ENCODE measurements at places on chromosomes 7 and 10. TPM values are rescaled to one million over a fixed set of nuclear protein-coding genes. Genes with fewer than 3 reads are reported as not detected.

DNA sequence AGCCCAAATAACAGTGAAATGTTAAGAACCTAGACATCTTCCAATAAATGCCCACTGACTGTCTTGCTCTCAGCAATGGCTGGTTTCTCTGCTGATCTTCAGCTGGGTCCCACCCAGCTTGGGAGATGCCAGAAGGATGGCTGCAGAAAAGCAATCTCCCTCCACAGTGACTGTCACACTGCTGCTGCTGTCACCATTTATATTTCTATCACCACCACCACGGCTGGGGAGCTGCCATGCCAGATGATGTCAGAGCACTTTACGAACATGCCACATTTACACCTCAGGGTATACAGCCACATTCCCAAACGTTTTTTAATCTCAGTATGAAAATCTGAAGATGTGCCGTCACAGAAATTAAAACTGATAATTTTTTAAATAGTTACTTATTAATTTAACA lies 29.8 kb upstream of the FRMD4A start:
- no peak for DNase-seq
- H3K36me3 ChIP-seq, result no peaks in the 10 kb centered on the region
- peaks cover 26% of the 10 kb centered on the region for H3K27me3 ChIP-seq
- H3K27ac ChIP-seq, result no peak overlapping the region
- H3K4me3 ChIP-seq, result no peak overlapping the region

MOGAT3 gene
- total RNA-seq, result not detected

DNA sequence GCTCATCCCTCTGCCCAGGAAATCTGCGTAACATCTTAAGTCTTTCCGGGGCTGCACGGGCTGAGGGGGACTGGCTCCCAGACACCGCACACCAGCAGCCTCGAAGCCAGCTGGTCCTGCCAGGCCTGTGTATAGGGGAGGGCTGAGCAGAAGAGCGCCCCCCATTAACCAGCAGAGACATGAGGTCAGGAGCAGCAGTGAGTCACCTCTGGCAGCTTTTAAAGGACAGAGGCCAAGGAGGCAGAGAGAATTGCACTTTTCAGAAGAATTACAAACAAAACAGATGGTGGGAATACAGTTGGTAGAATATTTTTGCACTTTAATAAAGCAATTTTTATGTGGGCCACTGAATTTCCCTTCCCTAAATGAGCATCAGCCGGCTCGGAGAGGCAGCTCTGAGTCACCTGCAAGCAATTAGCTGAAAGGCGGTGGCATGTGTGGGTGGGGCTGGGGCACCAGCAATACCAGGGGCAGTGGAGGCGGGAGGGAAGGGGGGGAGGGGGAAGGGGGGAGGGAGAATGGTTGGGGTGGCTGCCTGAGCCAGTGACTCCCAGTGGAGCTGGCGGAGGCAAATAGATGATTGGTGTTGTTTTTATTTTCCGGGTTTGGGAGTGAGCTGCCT lies 39.1 kb downstream of the GOLGA7B start:
- H3K36me3 ChIP-seq, result no peaks in the 10 kb centered on the region
- no peak overlapping the region for H3K4me3 ChIP-seq
- H3K27ac ChIP-seq, result no peak overlapping the region
- H3K4me1 ChIP-seq, result peaks cover 2% of the 10 kb centered on the region
- H3K27me3 ChIP-seq, result peaks cover 12% of the 10 kb centered on the region

DNA sequence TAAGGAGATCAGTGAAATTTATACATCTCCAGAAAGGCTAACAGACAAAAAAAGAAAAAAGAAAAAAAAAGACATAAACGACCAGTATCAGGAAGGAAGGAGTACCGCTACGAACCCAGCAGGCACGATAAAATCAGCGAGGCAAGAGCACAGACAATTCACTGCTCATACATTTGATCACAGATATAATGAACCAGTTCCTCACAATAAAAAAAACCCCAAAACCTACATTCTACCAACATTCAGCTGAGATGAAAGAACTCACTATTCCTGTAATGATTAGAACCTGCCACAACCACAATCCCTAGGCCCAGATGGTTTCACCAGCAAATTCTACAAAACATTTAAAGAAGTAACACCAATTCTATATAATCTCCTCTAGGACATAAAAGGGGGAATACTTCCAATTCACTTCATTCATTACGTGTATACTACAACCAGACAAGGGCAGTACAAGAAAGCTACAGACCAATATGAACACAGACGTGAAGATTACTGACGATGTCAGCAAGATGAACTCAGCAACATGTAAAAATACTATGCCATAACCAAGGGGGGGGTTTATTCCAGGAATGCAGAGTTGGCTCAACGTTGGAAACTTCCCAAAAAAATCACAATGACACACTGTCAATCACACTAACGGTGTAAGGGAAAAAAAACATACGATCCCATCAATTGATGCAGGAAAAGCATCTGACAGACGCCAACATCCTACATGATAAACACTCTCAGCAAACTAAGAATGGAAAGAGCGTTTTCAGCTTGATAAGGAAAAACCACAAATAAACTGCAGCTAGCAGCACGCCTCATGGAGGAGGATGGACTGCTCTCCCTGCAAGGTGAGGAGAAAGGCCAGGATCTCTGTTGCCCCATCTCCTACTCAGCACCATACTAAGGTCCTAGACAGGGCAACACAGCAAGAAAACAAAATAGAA lies 256.2 kb downstream of the ELFN1 start:
- peak; percentile 58 for DNase-seq
- peaks cover 23% of the 10 kb centered on the region for H3K27me3 ChIP-seq
- H3K4me1 ChIP-seq, result peaks cover 61% of the 10 kb centered on the region

DNA sequence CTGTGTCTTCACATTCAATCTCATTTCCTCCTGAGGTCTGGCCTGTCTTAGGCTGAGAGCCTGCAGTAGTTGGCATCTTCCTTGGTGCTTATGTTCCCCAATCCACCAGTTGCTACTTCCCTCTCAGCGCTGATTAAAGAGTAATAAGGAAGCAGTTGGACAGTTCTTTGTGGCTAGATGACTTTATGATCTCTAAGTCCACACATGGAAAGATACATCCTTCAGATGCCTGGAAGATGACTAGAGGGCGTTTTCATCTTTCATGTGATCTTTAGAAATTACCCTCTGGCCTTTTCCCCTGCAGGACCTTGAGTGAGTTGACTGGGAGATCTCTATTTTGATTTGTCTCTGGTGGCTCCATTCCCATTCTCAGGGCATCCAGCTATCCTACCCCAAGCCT lies 204.5 kb downstream of the GRM3 start:
- no peaks in the 10 kb centered on the region for H3K27me3 ChIP-seq
- no peaks in the 10 kb centered on the region for H3K4me1 ChIP-seq
- no peaks in the 10 kb centered on the region for H3K36me3 ChIP-seq
- no peak overlapping the region for H3K4me3 ChIP-seq

LRIT1 gene
- not detected for total RNA-seq

- no peak overlapping the region for H3K4me3 ChIP-seq
- DNase-seq, result no peak
- H3K27ac ChIP-seq, result peak overlapping the region; percentile 43
- peaks cover 14% of the 10 kb centered on the region for H3K4me1 ChIP-seq
Observed at GRCh38 chr10:87842776-87843497, 20.4 kb downstream of the KLLN start.

PNLIPRP1 gene
- not detected for total RNA-seq

DNA sequence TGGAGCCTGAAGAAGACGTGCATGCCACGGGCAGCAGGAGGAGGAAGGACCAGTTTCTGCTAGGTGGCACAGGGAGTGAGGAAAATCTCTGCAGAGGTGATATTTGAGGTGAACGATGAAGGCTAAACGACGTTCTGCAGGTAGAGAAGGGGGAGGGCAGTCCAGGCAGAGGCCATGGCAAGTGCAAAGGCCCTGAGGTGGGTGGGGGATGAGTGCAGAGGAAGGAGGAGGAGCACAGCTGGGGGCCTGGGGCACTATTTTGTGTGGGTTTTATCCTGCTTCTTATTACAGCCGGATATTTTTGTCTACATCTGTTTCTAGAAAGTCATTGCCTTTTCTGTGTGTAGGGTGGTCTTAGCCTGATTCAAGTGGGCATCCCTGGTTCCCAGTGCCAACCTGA lies 57.6 kb downstream of the GOLGA7B start:
- H3K36me3 ChIP-seq, result no peaks in the 10 kb centered on the region
- no peak overlapping the region for H3K4me3 ChIP-seq
- H3K4me1 ChIP-seq, result no peaks in the 10 kb centered on the region
- H3K27me3 ChIP-seq, result peaks cover 7% of the 10 kb centered on the region

- no peak for DNase-seq
- H3K36me3 ChIP-seq, result no peaks in the 10 kb centered on the region
- H3K4me1 ChIP-seq, result peaks cover 17% of the 10 kb centered on the region
- H3K27ac ChIP-seq, result no peak overlapping the region
Observed at GRCh38 chr7:157664871-157665633, 328.2 kb downstream of the DNAJB6 start.

DNA sequence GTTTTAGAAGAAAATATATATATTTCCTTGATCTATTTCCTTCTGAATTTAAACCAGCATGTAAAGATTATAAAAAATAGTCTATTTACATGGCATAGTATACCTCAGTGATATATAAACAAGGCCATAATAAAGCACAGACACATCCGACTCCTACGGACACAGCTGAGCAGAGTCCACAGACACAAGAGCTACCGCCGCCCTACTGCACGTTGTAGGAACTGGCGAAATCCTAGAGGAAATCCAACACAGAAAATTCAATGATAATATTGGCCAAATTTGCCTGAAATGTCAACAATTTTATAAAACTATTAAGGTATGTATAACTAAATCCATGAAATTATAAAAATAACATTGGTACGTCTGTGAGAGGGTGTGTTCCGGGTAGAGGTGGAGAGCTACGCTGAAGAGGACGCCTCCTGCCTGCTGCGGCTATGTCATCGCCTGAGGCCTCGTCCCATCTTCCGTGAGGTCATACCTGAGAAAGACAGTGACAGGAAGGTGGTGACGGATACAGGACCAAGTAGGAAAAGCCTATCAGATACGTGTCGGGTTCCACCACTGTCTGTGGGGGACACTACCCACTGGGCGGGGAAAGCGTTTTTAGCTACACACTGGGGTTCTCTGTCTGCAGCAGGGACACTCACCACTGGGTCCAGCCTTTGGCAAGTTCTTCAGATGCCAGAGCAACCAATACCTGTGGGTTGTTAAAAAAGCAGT lies 29.3 kb upstream of the NCAPG2 start:
- H3K4me3 ChIP-seq, result no peak overlapping the region
- H3K4me1 ChIP-seq, result peaks cover 14% of the 10 kb centered on the region
- no peak for DNase-seq

- H3K4me1 ChIP-seq, result peaks cover 70% of the 10 kb centered on the region
- H3K27ac ChIP-seq, result peak overlapping the region; percentile 95
- peak; percentile 69 for DNase-seq
- no peaks in the 10 kb centered on the region for H3K27me3 ChIP-seq
- peaks cover 29% of the 10 kb centered on the region for H3K36me3 ChIP-seq
Observed at GRCh38 chr7:31023877-31024276, 28.2 kb upstream of the ADCYAP1R1 start.

DNA sequence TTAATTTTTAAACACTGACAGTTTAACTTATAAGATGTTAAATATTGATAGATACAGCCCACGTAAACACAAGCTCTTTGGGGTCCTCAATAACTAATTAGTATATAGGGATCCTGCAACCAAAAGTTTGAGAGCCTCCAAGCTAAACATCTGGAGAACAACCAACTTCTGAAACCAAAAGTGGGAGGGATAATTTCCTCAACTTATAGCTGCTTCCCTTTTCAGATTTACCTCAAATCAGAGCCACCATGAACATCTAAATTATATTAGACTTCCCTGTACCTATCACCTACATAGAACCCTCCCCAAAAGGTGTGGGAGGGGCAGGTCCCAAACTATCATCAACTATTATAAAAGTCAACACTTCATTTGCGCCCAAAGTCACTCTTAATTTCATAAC lies 8.6 kb downstream of the PSAP start:
- DNase-seq, result no peak
- H3K4me1 ChIP-seq, result peaks cover 57% of the 10 kb centered on the region
- peaks cover 10% of the 10 kb centered on the region for H3K36me3 ChIP-seq
- H3K4me3 ChIP-seq, result no peak overlapping the region
- no peak overlapping the region for H3K27ac ChIP-seq
- no peaks in the 10 kb centered on the region for H3K27me3 ChIP-seq
